WTC11 (cell line): ENCODE measurements at places on chromosomes 11 and 22. TPM values are rescaled to one million over a fixed set of nuclear protein-coding genes. Genes with fewer than 3 reads are reported as not detected.

DNA sequence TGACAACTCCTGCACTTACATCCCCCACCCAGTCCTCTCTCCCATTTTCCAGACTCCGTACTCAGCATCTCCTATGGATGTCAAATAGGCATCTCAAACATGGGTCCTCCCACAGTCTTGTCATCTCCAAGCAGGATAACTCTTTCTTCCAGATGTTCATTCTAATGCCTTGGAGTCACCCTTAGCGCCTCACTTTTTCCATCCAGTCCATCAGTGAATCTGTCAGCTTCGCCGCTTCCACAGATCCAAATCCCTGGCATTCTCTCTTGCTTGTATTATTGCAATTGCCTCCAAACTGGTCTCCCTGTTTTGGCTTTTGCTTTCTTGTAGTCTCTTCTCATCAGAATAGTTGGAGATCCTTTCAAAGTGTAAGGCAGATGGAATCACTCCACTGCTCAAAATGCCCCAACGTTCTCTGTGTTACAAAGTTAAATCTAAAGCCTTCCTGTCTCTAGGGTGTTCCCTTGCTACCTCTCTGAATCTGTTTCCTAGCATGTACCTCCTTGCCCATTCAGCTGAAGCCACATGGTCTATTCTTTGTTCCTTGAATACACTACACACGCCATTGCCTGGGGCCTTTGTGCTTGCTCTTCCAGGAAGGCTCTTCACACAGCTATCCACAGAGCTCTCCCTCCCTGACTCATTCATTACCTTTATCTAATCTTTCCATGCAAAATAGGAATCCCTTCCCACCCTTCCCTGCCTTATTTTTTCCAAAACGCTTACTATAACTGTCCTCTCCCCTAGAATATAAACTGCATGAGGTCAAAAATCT lies 64.8 kb downstream of the UBASH3B start:
- H3K4me1 ChIP-seq = peaks cover 26% of the 10 kb centered on the region
- no peaks in the 10 kb centered on the region for H3K36me3 ChIP-seq
- no peak overlapping the region for H3K4me3 ChIP-seq
- H3K27me3 ChIP-seq = no peaks in the 10 kb centered on the region
- H3K27ac ChIP-seq = no peak overlapping the region

Gene CELSR1
- total RNA-seq = 16.8 to 20.8 TPM (median 19.9 TPM) in 3 replicates

- H3K27ac ChIP-seq = no peak overlapping the region
- H3K36me3 ChIP-seq = no peaks in the 10 kb centered on the region
- H3K4me1 ChIP-seq = no peaks in the 10 kb centered on the region
- no peak for DNase-seq
- no peaks in the 10 kb centered on the region for H3K27me3 ChIP-seq
- H3K4me3 ChIP-seq = no peak overlapping the region
Observed at GRCh38 chr11:75905434-75905833, 90.4 kb downstream of the UVRAG start.

Gene BBOX1
- total RNA-seq = not detected in 3 replicates

Gene DEUP1
- 0.16 to 0.53 TPM (median 0.44 TPM) in 3 replicates for total RNA-seq

Gene PLAAT5
- total RNA-seq = 14.7 to 23.0 TPM (median 16.0 TPM) in 3 replicates

DNA sequence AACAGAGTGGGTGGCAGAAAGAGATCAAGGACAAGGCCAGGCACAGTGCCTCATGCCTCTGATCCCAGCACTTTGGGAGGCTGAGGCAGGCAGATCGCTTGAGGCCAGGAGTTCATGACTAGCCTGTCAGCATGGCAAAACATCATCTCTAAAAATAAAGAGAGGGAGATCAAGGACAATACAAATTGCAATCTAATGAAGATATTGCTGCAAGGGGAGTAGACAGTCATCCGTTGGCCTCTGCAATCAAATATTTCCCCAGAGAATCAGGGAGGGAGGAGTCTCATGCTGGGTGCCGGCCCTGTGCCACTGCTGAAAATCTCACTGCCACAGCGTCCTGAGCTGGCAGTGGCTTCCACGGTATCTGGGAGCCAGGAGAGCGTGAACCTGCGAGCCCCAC lies 19.4 kb upstream of the IL17RA start:
- no peak overlapping the region for H3K27ac ChIP-seq
- DNase-seq = no peak
- H3K4me3 ChIP-seq = no peak overlapping the region
- H3K27me3 ChIP-seq = peaks cover 6% of the 10 kb centered on the region
- no peaks in the 10 kb centered on the region for H3K36me3 ChIP-seq

DNA sequence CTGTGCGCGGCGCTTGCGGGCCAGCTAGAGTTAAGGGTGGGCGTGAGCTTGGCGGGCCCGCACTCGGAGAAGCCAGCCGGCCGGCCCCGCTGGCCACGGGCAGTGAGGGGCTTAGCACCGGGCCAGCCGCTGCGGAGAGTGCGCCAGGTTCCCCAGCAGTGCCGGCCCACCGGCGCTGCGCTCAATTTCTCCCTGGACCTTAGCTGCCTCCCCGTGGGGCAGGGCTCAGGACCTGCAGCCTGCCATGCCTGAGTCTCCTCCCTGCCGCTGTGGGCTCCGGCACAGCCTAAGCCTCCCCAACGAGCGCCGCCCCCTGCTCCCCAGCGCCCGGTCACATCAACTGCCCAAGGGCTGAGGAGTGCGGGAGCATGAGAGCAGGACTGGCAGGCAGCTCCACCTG lies 5.2 kb upstream of the PES1 start:
- no peak for DNase-seq
- H3K36me3 ChIP-seq = no peaks in the 10 kb centered on the region
- no peaks in the 10 kb centered on the region; the same call in 1 of the 2 replicates for H3K4me1 ChIP-seq
- no peak overlapping the region for H3K27ac ChIP-seq

- H3K36me3 ChIP-seq = peaks cover 21% of the 10 kb centered on the region
- no peak overlapping the region for H3K27ac ChIP-seq
Observed at GRCh38 chr22:31488988-31489617, 539 bp downstream of the EIF4ENIF1 start.

DNA sequence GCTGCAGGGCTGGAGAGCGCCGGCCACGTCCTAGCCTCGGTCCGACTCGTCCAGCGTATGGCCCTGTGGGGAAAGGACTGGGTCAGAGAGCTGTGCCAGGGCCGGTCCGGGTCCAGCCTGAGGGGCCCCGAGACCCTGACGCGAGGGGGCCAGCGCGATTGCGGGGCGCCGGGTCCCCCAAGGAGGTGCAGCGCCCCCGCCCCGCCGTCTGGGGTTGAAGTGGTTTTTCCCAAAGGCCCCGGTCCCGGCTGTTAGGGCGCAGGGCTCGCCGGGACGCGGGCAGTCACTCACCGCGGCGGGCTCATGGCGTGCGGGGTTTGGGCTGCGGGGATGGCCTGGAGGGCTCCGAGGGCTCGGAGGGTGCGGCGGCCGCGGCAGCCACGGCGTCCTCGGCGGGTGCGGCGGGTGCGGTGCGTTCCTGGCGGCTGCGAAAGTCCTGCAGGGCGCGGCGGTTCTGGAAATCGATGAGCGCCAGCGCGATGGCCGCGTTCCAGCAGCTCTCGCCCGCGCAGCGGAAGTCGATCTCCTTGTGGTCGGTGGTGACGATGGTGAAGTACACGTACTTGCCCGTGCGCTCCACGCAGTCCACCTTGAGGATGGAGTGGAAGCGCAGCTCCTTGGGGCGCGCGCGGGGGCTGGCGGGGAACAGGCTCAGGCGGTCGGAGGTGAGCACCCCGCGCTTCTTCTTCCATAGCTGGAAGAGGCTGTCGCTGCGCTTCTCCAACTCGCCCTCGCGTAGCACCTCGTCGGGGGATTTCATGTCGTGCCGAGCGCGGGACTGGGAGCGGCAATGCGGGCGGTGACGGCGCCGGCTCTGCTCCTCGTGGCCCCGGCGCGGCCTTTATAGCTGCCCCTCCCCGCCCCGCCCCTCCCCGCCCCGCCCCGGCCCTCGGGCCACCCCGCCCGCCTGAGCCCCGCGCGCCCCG lies at the start of gene PHLDA2:
Gene PHLDA2, minus strand, starts transcription at position 816 of the 926 bp plus-strand sequence. Its CDS starts 56 bp downstream, at position 760.
- H3K4me1 ChIP-seq = peaks cover 7% of the 10 kb centered on the region
- H3K4me3 ChIP-seq = peak within 1 kb of the TSS; percentile 76
- DNase-seq = peak; percentile 61
- peaks cover 42% of the 10 kb centered on the region for H3K27me3 ChIP-seq

DNA sequence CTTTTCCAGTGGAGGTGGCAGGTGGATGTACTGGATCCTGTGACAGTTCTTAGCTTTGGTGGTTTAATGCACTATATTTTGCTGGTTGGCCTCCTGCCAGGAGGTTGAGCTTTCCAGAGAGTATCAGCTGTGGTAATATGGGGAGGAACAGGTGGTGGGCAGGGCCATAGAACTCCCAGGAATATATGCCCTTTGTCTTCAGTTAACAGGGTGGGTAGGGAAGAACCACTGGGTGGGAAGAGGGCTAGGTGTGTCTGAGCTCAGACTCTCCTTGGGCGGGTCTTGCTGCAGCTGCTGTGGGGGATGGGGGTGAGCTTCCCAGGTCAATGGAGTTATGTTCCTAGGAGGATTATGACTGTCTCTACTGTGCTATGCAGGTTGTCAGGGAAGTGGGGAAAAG lies 203.8 kb downstream of the DLG2 start:
- H3K36me3 ChIP-seq = peaks cover 24% of the 10 kb centered on the region
- no peak overlapping the region for H3K4me3 ChIP-seq
- no peak for DNase-seq
- H3K27me3 ChIP-seq = no peaks in the 10 kb centered on the region; the same call in none of the 2 replicates
- H3K4me1 ChIP-seq = peaks cover 5% of the 10 kb centered on the region; the same call in 1 of the 2 replicates

Gene MIOX
- total RNA-seq = 0.33 to 0.57 TPM (median 0.41 TPM) in 3 replicates

DNA sequence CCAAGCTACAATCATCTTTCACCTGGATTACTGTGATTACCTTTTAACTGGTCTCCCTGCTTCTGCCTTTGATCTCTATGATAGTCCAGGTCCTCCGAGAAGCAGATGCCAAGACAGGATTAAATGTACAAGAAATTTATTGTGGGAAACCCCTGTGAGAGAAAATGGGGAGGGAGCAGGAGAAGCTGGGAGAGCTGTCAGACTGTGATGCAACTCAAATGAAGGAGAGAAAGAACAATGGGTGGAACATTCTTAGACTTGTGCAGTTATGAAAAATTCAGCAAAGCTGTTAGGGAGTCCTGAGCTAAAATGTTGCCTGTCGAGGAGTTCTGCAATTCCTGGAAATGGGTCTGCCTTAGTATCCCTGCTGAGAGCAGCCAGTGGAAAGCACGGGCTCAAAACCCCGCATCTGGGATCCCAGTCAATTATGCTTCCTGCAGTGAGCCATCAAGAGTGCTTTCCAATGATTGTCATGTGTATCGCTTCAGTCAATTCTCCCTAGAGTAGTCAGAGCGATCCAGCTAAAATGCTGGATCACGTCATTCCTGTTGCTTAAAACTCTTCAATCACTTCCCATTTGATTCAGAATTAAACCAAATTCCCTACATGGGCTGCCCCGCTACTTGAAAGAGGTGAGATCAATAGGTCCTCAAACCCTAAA lies 16.5 kb upstream of the CSTF3 start:
- no peaks in the 10 kb centered on the region for H3K27me3 ChIP-seq
- H3K36me3 ChIP-seq = peaks cover 6% of the 10 kb centered on the region
- no peak for DNase-seq
- H3K4me3 ChIP-seq = peak overlapping the region; percentile 33
- peak overlapping the region; percentile 54 for H3K27ac ChIP-seq

GRCh38 chr11:118691926-118692830 lies 12.7 kb upstream of the TREH start:
- H3K27me3 ChIP-seq = peaks cover 12% of the 10 kb centered on the region; the same call in 1 of the 2 replicates
- no peak overlapping the region for H3K4me3 ChIP-seq
- peaks cover 51% of the 10 kb centered on the region for H3K4me1 ChIP-seq
- DNase-seq = peak; percentile 29
- no peak overlapping the region for H3K27ac ChIP-seq
- H3K36me3 ChIP-seq = no peaks in the 10 kb centered on the region

- DNase-seq = no peak
Observed at GRCh38 chr11:67410369-67410831, 5.1 kb upstream of the CARNS1 start.

Gene VPREB1
- not detected in 3 replicates for total RNA-seq

- H3K27ac ChIP-seq = peak overlapping the region; percentile 41; the same call in 1 of the 2 replicates
- H3K36me3 ChIP-seq = peaks cover 72% of the 10 kb centered on the region
- no peak overlapping the region for H3K4me3 ChIP-seq
- H3K27me3 ChIP-seq = no peaks in the 10 kb centered on the region
- peak; percentile 63 for DNase-seq
Observed at GRCh38 chr22:38298312-38299005, 18.8 kb downstream of the CSNK1E start.

Gene TIRAP
- total RNA-seq = 5.4 to 5.9 TPM (median 5.6 TPM) in 3 replicates

DNA sequence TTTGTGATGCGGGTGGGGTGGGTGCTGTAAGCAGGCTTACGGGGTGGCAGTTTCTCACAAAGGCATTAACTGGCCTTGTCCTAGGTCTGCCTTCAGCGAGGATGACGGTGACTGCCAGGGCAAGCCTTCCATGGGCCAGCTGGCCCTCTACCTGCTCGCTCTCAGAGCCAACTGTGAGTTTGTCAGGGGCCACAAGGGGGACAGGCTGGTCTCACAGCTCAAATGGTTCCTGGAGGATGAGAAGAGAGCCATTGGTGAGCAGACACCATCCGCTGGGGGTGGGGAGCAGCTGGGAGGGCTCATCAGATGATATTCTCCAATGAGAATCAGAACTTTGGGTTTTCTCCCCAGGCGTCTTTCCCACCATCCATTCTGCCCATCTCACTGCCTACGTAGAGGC lies 5.8 kb downstream of the TCN2 start:
- no peak overlapping the region for H3K4me3 ChIP-seq
- no peaks in the 10 kb centered on the region for H3K27me3 ChIP-seq
- no peak overlapping the region for H3K27ac ChIP-seq
- peaks cover 18% of the 10 kb centered on the region for H3K4me1 ChIP-seq

- H3K4me1 ChIP-seq = peaks cover 12% of the 10 kb centered on the region
- no peak for DNase-seq
- H3K36me3 ChIP-seq = 0 out of 2 replicates have a peak, but pooled peaks cover 5% of the 10 kb centered on the region
- no peak overlapping the region for H3K4me3 ChIP-seq
- H3K27ac ChIP-seq = no peak overlapping the region
Observed at GRCh38 chr22:39498802-39499201, 3.3 kb upstream of the MIEF1 start.

Gene SLC37A2
- 1.3 to 2.2 TPM (median 2.1 TPM) in 3 replicates for total RNA-seq

DNA sequence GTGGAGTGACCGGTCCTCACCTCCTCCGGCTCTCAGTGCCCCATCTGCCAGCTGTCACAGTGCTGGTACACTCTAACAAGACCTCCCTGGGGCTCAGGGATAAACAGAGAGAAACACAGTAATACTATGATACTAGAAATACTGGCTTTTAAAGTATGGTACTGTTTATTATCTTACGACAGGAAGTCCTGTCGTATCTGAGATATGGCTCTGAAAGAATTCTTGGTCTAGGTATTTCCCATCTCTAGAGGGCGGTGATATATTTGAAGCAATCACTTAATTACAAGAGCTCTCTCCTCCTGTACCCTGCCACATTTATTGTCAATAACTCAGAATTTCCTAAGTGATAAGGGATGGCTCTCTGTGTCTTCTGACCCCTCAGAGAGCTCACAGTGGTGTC lies 119.1 kb downstream of the RRM1 start:
- H3K36me3 ChIP-seq = no peaks in the 10 kb centered on the region
- H3K27me3 ChIP-seq = peaks cover 26% of the 10 kb centered on the region
- no peak for DNase-seq
- H3K4me1 ChIP-seq = peaks cover 7% of the 10 kb centered on the region
- no peak overlapping the region for H3K4me3 ChIP-seq
